ENCODE measurements at places on chromosomes 6 and 20.

DNA sequence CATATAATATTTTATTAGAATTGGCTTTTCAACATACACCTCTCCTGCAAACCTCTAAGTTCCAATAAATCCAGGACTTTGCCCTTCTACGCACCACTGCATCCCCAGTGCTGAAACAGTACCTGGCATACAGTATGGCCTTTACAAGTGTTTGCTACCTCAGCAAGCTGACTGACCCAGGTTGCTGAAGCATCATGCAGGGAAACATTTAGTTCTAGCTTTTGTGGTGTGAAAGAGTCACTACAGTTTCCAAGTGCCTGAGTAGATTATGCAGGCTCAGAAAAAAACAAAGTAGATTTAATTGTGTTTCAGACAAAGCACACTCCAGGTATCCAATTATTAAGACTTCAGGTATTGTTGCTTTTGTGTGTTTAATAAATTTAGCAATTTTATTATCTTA, 614.2 kb upstream of the NRSN1 start:
- no peak for DNase-seq

GRCh38 chr20:46583411-46584214, 33.2 kb upstream of the OCSTAMP start:
- DNase-seq = no peak

DNA sequence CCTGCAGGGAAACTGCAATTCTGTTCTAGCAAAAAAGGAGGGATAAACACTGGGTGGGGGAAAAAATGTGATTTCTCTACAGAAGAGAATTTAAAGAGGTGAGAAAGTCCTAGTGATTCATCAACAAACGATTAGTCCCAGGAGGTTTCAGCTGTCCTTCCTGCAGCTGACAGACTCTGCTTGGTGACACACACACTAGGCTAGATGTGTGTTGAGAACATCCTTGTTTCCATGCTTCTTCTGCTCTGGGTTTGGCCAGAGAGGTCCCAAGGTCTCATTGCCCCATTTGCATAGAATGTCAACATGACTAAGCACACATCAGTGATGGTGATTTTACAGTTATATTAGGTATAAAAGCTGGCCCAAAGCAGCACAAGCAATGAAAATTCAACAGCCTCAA, 258.3 kb downstream of the NFATC2 start:
- no peak for DNase-seq

- peak; percentile 76 for DNase-seq
These were observed 18.6 kb downstream of the ANKRD60 start for GRCh38 chr20:58209652-58210397.

DNA sequence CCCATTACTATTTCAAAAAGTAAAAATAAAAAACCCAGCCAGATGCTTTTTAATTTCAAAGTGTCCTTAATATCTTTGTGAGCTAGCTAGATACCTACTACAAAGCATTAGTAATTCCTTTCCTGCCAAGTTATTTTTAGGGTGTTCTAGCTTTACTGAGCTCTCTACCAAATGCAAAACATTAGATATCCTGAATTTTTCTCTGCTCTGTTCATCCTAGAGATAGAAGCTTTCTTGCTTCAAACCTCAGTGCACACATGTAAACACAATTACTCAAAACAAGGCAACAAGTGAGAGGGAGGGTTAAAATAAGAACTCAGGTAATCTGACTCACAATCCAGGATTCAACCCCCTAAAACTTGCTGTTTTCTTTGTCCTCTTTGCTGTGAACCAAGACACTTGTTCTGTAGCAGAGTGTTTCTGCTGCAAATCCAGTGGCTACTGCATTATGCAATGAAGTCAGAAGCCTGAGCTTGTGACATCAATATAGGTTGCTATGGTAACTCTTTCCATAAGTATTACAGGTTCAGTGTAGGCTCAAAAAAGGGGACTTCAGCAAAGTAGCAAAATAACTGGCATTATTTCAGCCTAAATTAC, 72.6 kb upstream of the STXBP5 start:
- no peak for DNase-seq

DNA sequence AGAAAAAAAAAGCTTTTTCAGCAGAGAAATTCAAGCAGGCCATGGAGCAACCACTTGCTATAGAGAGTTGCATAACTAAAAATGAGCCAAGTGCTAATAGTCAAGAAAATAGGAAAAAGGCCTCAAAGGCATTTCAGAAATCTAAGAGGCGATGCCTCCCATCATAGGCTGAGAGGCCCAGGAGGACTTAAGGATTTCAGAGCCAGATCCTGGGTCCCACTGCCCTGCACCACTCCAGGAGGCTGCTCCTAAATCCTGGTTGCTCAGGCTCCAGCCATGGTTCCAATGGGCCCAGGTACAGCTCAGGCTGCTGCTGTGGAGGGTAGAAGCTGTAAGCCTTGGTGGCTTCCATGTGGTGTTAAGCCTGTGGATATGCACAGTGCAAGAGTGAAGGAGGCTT, 5.5 kb downstream of the ZNF391 start:
- DNase-seq = no peak

- no peak for DNase-seq
These were observed 104.0 kb downstream of the RTN4IP1 start for GRCh38 chr6:106525107-106525881.

DNA sequence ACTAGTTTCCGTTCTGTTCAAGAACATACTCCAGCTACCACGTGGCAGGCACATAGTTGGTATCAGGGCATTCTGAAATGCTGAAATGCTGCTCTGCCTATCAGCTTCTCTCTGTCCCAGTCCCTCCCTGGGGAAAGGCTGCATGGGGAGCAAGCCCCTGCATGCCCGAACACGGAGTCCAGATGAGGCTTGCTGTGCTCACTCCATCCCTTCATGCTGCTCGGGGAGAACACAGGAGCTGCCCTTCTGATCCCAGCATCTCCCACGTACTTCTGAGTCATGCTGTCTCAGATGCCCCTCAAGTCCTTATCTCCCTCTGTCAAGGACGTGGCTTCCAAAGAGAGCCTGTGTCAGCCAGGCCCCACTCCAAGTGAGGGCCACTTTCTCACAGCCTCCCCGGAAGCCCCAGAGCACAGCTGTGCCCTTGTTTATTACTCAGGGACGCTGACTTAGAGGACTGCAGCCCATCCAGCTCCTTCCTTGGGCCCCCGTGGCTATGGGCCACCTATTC, 29.4 kb downstream of the THBS2 start:
- no peak for DNase-seq

DNA sequence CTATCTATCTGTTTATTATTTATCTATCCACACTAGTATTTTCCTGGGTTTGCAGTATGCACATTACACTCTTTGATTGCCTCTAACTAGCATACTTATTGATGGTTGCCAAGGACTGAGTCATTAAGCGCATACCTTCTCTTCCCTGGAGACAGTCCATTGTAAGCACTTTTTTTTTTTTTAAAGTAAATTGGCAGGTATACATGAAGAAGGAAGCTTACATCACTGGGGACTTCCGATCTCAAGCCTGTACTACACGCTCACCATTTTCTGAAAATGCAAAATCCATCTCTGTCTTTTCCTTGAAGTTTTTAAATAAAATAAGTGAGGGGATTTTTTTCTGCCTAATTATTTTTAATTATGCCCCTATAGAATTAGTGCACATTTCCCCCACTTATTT, 63.5 kb downstream of the HMGN3 start:
- no peak for DNase-seq

GRCh38 chr20:49938173-49939163, 2.3 kb downstream of the RNF114 start:
- DNase-seq = peak; percentile 58

GRCh38 chr20:42531508-42531961, 658.2 kb downstream of the PTPRT start:
- no peak for DNase-seq

DNA sequence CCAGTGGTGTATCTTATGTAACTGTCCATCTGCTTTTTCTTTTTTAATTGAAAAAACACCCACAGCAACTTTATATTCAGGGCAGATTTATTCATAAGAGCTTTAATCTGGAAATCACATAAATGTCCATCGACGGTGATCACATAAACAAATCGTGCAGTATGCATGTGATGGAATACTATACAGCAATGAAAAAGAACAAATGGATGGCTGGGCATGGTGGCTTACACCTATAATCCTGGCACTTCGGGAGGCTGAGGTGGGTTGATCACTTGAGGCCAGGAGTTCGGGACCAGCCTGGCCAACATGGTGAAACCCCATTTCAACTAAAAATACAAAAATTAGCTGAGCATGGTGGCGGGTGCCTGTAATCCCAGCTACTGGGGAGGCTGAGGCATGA, 39.1 kb downstream of the VSTM2L start:
- DNase-seq = no peak

- no peak for DNase-seq
These were observed 88.1 kb downstream of the TNFRSF21 start for GRCh38 chr6:47221565-47221964.

DNA sequence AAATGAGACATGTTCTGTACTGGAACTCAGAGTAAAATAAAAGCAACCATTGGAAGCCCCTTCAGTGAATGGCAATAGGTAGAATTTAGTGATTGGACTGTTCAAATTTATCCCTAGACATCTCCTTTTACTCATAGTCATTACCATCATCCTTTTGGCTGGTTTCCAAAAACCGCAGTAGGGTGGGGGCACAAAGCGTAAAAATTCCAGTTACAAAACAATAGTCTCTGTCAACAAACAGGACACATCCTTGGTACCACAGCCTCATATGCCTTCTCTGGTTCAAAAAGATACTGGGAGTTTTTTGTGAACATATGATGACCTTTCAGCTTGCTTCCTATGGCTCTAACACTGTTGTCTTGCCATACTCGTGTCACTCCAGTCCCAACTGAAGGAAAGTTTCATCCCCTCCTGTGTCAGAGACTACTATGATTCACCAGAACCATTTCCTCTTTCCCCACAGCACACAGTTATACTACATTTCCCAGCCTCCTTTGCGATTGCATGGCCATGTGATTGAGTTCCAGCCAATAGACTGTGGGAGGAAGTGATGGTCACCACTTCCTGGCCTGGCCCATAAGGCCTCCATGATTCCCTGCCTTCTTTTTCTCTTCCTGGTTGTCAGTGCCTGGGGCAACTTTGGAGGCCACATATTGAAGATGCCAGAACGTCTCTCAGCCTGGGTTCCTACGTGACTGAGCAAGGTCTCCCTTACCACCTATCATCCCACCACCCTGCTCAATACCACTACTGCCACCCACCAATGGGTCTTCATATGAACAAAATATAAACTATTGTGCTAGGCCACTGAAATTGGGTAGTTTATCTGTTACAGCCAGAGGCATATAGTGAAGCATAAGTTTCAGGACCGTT, 162.4 kb downstream of the ID4 start:
- no peak for DNase-seq

DNA sequence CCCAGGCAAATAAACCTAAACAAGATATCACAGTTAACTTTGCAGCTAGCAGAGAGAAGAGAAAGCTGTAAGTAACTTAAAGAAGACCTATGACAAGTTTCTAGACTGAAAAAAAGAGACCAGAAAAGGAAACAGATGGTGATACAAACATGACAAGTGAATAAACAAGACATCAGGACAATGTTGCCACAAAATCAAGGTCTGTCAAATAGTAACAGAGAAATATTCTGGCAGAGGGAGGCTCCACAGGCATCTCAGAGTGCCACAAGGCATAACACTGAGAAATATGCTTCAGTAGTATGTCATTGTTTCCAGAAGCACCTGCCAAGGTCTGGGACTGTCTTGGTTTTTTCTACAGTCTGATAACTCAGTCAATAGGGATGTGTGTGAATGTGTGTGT, 332.2 kb downstream of the KHDRBS2 start:
- DNase-seq = no peak

GRCh38 chr6:12363651-12364381, 73.7 kb downstream of the EDN1 start:
- no peak for DNase-seq

- DNase-seq = peak; percentile 91
These were observed 3.0 kb downstream of the FLRT3 start for GRCh38 chr20:14334306-14334930.

GRCh38 chr6:166800137-166800536, 156.2 kb downstream of the RNASET2 start:
- no peak for DNase-seq

- no peak for DNase-seq
These were observed 21.1 kb downstream of the MRPL14 start for GRCh38 chr6:44105993-44106740.

DNA sequence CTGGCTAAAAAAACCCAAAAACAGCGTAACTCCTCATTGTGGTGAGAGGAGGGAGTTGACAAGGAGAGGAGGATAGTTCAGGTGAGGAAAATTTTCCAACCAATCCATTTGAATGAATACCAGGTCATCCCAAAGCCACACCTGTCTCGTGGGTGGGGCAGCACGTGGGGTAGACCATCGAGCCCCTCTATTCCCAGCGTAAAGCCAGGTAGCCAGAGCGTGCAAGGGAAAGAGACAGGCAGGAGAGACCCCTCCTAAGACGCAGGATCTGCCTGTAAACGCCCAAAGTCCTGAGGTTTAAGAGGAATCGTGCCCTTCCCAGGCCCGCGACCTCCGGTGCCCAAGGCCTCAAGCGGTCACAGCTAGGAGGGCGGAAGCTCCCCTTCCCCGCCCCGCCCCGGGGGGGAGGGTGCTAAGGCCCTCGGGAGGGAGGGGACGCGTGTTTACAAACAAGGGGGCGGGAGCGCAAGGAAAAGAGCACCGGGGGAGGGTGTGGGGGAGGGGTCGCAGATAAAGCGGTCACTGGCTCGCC, 712 bp downstream of the RXRB start:
- peak; percentile 85 for DNase-seq

DNA sequence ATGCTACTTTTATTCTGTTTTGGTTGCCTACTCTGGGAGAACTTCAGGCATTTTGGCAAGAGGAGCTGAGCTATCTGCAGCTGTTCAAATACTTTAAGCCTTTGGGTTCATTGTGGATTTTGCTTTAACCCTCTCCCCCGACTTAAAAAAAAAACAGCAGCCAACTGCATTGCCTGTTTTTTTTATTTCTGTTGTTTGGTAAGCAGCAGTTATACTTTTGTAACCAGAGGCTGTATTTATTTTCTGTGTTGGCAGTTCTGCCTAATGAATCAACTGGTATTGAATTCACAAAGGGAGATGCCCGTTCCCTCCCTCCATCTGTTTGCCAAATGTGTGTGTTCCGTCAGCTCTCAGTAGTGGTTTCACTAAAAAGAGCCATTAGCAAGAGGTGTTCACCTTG, 484.0 kb downstream of the UTRN start:
- DNase-seq = no peak

GRCh38 chr6:36020154-36020553, 4.3 kb downstream of the SLC26A8 start:
- DNase-seq = no peak

DNA sequence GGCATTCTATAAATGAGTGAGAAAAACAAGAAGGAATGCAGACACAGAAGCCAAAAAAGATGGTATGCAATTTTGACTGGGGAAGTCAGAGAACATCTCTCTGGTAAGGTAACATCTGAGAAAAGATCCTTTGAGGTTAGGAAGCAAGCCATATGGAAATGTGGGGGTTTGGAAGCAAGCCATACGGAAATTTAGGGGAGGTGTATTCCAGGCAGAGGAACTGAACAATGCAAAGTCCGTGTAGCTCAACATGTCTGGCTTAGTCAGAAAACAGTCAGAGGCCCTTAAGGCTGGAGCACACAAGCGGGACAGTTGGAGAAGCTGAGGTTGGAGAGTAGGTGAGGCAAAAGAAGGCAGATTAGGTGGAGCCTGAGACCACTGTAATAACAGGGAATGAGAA, 35.3 kb downstream of the RALGAPA2 start:
- no peak for DNase-seq
